ENCODE measurements at places on chromosomes 7 and 10.

DNA sequence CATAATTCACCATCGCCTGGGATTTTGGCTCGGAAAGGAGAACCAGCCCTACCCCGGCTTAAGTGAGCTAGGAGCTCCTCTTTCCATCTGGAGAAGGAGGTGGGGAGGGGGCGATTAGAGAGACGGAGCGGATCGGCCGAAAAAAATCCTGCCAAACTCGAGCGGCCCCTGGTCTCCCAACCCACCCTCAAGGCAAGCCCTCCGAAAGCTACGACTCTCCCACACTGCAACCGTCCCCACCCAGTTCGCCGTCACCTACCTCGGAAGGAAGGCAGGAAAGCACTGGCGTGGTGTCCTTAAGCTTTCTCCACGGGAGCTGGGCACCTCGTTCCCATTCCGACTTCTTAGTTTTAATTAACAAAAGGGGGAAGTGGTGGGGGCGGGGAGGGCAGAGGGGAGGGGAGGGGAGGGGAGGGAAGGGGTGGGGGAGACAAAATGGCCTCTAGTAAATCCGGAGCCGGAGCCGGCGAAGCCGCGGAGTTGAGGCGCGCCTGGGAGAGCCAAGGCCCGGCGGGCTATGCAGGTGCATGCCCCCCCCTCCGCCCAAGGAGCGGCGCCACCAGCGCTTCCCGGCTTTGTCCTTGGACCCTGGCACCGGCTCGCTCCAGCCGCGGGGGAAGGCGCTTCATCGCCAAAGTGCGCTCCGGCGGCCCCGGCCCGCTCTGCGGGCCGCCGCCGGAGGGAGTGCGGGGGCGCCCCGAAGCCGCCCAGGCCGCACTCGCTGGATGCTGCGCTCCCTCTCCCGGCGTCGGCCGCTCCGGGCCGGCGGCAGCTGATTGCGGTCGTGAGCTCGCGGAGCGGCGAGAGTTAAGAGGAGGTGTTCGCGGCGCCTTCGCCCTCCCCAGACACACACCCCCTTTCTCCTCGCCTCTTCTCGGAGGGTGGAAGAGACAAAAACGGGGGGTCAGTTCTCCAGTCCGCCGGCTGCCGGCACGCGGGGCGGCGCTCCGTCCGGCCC lies at the start of gene LRRC4:
TSS of gene LRRC4 (minus strand) at position 784 of the 958 bp plus-strand sequence. CDS start 797 bp downstream, outside the sequence.
- DNase-seq = peak; percentile 11

- no peak for DNase-seq
These were observed 72.7 kb downstream of the CFAP46 start for GRCh38 chr10:132869621-132870020.

DNA sequence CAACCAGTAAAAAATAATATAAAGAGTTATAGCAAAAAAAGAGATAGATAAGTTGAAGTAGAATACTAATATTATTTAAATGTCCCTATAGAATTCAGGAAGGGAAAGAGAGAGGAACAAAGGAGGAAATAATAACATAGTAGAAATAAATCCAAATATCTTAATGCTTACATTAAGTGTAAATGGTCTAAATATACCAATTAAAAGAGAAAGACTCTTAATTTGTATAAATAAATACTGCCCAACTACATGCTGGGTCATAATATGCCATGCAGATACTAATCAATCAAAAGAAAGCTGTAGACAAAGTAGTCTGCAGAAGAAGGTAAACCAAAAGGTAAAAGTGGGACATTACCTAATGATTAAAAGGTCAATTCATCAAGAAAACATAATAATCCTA lies 43.3 kb upstream of the VIPR2 start:
- no peak for DNase-seq

GRCh38 chr10:119650692-119651513 lies at the start of gene BAG3:
Gene BAG3 (plus strand): TSS chr10:119651380. CDS start chr10:119651676, 296 bp downstream.
- peak; percentile 85 for DNase-seq

GRCh38 chr7:73652541-73652949 lies 15.1 kb upstream of the VPS37D start:
- no peak for DNase-seq

DNA sequence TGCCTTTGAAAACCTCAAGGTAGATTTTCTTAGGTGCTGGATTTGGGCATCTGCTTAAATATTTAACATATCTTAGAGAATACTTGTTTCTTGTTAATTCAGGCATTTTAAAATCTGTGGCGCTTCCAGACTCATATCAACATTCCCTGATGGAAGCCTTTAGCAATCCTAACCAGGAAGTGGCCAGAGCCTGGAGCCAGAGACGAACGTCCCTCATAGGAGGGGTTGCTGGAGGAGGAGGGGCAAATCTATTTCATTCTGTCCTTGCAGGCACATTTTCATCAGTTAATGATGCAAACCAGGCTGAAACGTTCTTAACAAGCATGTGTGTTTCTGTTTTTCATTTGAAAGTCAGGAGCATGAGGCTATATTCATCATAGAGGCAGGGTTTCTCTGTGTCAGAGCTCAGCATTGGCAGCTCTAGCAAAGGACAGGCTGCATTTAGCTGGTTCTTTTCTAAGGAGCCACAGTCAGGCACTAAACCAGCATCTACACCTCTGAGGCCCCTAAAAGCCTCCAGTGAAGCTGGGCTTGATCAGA lies 17.8 kb upstream of the IFIT2 start:
- no peak for DNase-seq

DNA sequence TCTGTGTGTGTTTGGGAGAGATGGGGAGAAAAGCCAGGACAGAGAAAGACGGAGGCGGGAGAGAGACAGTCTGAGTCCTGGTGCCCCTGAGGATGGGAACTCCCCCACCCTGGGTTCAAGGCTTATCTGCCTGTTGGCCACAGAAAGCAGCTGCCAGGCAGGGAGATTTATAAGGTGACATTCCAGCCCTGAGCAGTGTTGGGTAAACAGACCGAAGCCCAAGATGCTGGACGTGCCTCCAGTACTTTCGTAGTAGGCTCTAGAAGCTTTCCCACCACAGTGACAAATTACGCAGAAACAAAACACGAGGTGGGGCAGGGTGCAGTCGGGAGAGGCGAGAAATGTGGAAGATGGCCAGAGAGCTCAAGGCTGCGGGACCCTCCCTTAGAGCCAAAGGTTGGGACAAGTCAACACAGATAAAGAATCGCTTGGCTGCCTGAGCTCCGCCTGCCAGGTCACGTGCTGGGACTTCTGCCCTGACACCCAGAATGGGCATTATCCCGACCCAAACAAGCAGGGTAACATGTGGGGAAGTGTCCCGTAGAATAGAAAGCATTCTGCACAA lies 41.1 kb downstream of the CCDC3 start:
- DNase-seq = no peak

- DNase-seq = peak; percentile 12
These were observed 20.7 kb downstream of the PRSS2 start for GRCh38 chr7:142791502-142791901.

DNA sequence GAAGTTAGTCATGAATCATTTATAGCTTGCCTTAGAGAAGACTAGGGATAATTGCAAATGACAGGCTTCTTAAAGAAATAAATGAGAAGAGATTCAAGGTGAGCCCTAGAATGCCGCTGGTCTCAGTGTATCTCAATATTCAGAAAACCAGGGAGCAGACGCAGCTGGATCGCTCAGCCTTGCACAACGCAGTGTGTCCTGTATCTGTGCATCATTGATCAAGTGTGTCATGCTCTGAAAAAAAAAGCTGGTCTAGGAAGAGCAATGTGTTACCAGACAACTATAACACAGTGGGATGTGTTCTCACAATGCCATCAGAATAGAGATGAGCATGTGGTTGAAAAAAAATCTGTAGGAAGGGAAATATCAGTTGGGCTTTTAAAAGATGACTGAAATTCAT lies 230.1 kb downstream of the CALN1 start:
- no peak for DNase-seq
